GM13977 (cell line): ENCODE measurements at places on chromosomes 3 and 15.

- no peak for DNase-seq
These were observed 128.3 kb upstream of the RGMA start for GRCh38 chr15:93217343-93217742.

- no peak for DNase-seq
These were observed 8.2 kb upstream of the FAM240A start for GRCh38 chr3:46604127-46604526.

DNA sequence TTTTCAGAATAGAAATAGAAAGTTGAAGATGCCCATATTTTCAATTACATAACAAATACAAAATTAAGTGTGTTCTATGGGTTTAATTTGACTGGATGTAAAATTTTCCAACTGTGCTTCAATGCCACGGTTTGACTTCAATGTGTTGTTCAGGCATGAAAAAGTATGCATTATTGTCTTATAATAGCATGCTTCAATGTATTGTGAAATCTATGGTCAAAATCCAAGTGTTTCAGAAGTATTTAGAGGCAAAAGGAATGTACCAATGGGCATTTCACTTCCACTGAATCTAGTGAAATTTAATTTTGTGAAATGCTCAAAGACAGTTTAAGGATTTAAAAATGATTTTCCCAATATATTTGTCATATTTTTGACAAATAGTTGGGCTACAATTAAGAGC, 16.0 kb downstream of the NEK10 start:
- no peak for DNase-seq

GRCh38 chr15:86764021-86764420, 684.4 kb downstream of the AGBL1 start:
- no peak for DNase-seq

DNA sequence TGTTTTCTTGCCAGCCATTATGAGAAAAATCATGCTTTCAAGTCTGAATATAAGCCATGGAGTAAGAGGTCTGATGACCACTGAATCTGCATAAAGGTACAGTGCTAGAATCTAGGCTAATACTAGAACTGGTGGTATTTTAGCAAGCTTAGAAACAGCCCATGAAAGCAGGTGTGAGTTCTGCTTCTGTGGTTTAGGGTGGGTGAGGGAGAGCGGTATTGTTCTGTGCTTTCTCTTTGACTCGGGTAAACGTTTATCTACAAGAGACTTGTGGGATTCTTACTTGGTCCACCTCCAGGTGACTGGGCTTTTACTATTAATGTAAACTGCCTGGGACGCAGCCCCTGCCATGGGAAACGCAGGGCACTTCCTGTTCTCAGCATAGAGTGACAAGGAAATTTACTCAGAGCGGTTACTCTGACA, 55.2 kb downstream of the PGPEP1L start:
- DNase-seq = peak; percentile 84
